ENCODE measurements at places on chromosomes 1 and 21. TPM values are rescaled to one million over a fixed set of nuclear protein-coding genes. Genes with fewer than 3 reads are reported as not detected.
A peak's percentile ranks its signal among the peaks of the same experiment; 100 is the strongest.

DNA sequence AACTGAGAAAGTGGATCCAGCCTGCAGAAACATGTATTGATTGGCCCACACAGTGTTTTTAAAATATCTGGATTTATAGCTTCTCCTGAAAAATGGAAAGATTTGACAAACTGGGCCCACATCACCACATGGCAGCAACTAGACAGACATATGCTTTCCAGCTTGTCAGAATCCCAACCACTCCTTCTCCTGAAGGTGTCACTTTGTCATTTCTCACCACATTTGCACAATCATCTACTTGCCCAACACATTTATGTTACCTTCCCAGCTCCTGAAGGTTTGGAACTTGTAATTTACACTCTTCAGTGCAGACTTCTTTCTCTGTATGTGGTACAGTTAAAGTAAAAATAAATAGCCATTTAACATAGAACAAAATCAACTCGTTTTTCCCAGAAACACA lies 126.1 kb upstream of the KIAA1614 start:
- H3K4me1 ChIP-seq: no peaks in the 10 kb centered on the region
- no peaks in the 10 kb centered on the region for H3K27me3 ChIP-seq
- H3K4me3 ChIP-seq: no peak overlapping the region
- H3K27ac ChIP-seq: no peak overlapping the region
- DNase-seq: no peak

GRCh38 chr1:158491316-158491715 lies 19.3 kb downstream of the OR10R2 start:
- H3K27ac ChIP-seq: no peak overlapping the region
- no peak for DNase-seq
- H3K4me1 ChIP-seq: no peaks in the 10 kb centered on the region

The CA6 gene
- total RNA-seq: 0.49 TPM

The HFM1 gene
- total RNA-seq: not detected

GRCh38 chr1:47709019-47709871 lies 271.4 kb downstream of the FOXD2 start:
- H3K27me3 ChIP-seq: peaks cover 20% of the 10 kb centered on the region
- DNase-seq: no peak
- no peak overlapping the region for H3K27ac ChIP-seq
- no peaks in the 10 kb centered on the region for H3K36me3 ChIP-seq

- H3K4me1 ChIP-seq: no peaks in the 10 kb centered on the region
- no peaks in the 10 kb centered on the region for H3K27me3 ChIP-seq
- no peak overlapping the region for H3K4me3 ChIP-seq
- H3K36me3 ChIP-seq: no peaks in the 10 kb centered on the region
Observed at GRCh38 chr1:68377098-68377497, 72.7 kb downstream of the RPE65 start.

- H3K27ac ChIP-seq: no peak overlapping the region
- H3K4me1 ChIP-seq: no peaks in the 10 kb centered on the region
- no peak for DNase-seq
- H3K36me3 ChIP-seq: no peaks in the 10 kb centered on the region
Observed at GRCh38 chr1:213249395-213249794, 198.4 kb downstream of the RPS6KC1 start.

The ADAMTS5 gene
- not detected for total RNA-seq

GRCh38 chr1:240610636-240611035 lies 1.3 kb downstream of the GREM2 start:
- H3K27me3 ChIP-seq: no peaks in the 10 kb centered on the region
- H3K4me1 ChIP-seq: peaks cover 16% of the 10 kb centered on the region
- no peak overlapping the region for H3K27ac ChIP-seq
- H3K4me3 ChIP-seq: no peak overlapping the region
- no peak for DNase-seq
- no peaks in the 10 kb centered on the region for H3K36me3 ChIP-seq

DNA sequence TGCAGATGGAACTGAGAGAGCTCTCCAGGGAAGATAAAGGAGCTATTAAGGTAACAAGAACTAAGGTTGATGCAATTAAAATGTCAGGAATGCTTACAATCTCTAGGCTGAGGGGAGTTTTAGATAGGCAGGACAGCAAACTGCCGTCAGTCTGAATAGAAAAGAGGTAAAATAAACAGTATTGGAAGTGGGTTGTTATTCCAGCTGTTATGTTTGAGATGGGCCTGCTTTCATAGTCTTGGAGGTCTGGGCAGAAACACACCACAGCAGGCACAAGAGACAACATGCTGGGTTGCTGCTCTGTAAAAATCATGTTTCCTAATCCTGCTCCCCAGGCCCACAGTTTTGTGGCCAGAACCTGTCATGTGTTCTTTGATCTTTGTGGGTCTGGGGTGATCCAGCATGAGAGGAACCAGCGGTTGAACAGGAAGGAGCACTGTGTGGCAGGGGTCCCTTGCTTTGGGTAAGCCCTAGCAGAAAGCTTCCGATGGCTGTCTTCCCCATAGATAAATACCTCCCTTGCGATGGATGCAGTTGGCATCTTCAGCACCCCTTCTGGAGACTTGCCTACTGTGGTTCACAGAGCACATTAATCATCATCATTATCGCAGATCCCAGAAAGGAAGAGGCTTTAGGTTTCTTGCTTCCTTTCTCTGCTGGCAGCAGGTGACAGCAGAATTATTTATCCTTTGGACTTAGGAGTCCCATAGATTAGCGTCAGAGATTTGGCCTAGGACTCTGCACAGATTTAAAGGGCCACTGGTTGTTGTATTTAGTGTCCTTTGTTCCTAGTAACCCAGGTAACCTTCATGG lies 97.1 kb downstream of the AK5 start:
- H3K27me3 ChIP-seq: no peaks in the 10 kb centered on the region
- no peak overlapping the region for H3K27ac ChIP-seq
- no peaks in the 10 kb centered on the region for H3K36me3 ChIP-seq
- DNase-seq: no peak

GRCh38 chr1:176786274-176786673 lies 323.3 kb downstream of the PAPPA2 start:
- H3K36me3 ChIP-seq: no peaks in the 10 kb centered on the region
- no peak for DNase-seq
- no peak overlapping the region for H3K27ac ChIP-seq
- no peaks in the 10 kb centered on the region for H3K4me1 ChIP-seq
- no peaks in the 10 kb centered on the region for H3K27me3 ChIP-seq
- H3K4me3 ChIP-seq: no peak overlapping the region

GRCh38 chr1:41810446-41810845 lies 108.3 kb downstream of the HIVEP3 start:
- H3K36me3 ChIP-seq: no peaks in the 10 kb centered on the region
- H3K27me3 ChIP-seq: no peaks in the 10 kb centered on the region
- peak; percentile 47 for DNase-seq
- H3K4me3 ChIP-seq: no peak overlapping the region
- H3K27ac ChIP-seq: no peak overlapping the region
- peaks cover 21% of the 10 kb centered on the region for H3K4me1 ChIP-seq

GRCh38 chr1:51708911-51709760 lies 92.2 kb downstream of the OSBPL9 start:
- H3K4me3 ChIP-seq: no peak overlapping the region
- no peaks in the 10 kb centered on the region for H3K4me1 ChIP-seq
- no peaks in the 10 kb centered on the region for H3K36me3 ChIP-seq
- no peak for DNase-seq

GRCh38 chr1:160205242-160206035 lies at the start of gene PEA15:
Gene PEA15 (plus strand): TSS chr1:160205384. CDS start chr1:160211545, 6,161 bp downstream.
- peak within 1 kb of the TSS; percentile 77 for H3K4me3 ChIP-seq
- H3K4me1 ChIP-seq: peaks cover 16% of the 10 kb centered on the region
- no peaks in the 10 kb centered on the region for H3K36me3 ChIP-seq
- DNase-seq: peak; percentile 45

DNA sequence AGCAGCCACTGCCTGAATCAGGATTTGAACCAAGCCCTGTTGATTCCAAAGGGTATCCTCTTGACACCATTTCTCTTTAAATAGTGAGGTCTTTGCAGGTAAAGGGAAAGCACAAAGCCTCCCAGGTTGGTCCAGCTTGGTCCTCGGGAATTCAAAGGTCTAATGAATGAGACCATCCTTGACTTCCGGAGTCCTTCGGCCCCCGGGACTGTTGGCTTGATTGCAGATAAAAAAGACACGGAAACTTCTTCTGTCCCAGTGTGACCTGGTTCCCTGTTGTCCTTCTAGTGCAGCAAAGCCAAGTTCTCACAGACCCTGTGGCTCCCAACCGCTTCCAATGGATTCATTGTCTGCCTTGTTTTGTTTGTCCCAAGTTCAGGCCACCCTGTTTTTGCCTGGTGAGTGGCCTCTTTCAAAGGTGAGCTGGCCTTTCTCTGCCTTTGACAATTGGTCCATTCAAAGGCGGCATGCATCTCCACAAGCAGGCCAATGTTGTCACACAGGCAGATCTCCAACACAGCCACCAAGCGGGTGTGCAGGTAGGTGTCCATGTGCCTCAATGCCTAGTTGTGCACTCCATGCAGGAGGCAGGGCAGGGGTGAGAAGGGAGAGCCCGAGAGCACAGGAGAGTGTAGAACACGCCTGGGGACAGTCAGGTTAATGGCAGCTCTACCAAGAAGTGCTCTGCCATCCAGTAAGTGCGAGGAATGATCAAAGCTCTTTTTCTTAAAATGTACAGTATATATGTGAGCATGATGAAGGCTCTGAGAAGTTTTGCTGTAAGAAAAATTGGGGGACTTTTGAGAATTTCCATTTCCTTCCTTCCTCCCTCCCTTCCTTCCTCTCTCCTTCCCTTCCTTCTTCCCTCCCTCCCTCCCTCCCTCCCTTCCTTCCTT lies 82.1 kb upstream of the ZBTB40 start:
- H3K4me3 ChIP-seq: no peak overlapping the region
- DNase-seq: no peak
- no peak overlapping the region for H3K27ac ChIP-seq
- no peaks in the 10 kb centered on the region for H3K4me1 ChIP-seq
- no peaks in the 10 kb centered on the region for H3K36me3 ChIP-seq
- no peaks in the 10 kb centered on the region for H3K27me3 ChIP-seq

DNA sequence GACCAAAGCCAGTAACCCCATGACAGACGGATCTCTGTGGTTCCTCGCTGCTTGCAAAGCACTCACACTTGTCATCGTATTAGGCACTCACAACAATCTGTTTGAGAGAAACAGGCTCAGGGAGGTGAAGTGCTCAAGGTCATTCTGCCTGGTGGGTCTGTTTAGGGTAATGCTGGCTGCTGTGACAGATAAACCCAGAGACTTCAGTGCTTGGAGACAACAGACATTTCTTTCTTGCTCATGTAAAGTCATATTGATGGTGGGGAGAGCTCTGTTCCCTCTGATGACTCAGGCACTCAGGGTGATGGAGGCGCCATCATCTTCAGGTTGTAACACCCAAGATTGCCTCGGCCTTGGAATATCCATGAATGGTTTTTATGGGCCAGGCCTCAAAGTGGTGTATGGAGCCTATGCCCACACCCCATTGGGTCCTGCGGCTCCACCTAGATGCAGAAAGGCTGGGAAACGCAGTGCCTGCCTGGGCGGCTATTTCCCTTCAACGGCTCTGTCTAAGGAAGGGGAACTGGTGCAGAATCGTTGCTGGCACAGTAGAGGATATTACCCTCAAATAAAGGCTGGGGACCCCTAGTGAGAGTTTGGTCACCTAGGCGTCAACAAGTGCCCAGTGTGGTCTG lies 71.6 kb upstream of the SELENON start:
- peaks cover 15% of the 10 kb centered on the region for H3K4me1 ChIP-seq
- H3K36me3 ChIP-seq: no peaks in the 10 kb centered on the region
- no peak overlapping the region for H3K27ac ChIP-seq
- no peak for DNase-seq
- no peaks in the 10 kb centered on the region for H3K27me3 ChIP-seq

GRCh38 chr1:201827321-201828216 lies 1.4 kb upstream of the IPO9 start:
- peaks cover 19% of the 10 kb centered on the region for H3K4me1 ChIP-seq
- no peak overlapping the region for H3K27ac ChIP-seq
- no peaks in the 10 kb centered on the region for H3K36me3 ChIP-seq

The GJA4 gene
- not detected for total RNA-seq

DNA sequence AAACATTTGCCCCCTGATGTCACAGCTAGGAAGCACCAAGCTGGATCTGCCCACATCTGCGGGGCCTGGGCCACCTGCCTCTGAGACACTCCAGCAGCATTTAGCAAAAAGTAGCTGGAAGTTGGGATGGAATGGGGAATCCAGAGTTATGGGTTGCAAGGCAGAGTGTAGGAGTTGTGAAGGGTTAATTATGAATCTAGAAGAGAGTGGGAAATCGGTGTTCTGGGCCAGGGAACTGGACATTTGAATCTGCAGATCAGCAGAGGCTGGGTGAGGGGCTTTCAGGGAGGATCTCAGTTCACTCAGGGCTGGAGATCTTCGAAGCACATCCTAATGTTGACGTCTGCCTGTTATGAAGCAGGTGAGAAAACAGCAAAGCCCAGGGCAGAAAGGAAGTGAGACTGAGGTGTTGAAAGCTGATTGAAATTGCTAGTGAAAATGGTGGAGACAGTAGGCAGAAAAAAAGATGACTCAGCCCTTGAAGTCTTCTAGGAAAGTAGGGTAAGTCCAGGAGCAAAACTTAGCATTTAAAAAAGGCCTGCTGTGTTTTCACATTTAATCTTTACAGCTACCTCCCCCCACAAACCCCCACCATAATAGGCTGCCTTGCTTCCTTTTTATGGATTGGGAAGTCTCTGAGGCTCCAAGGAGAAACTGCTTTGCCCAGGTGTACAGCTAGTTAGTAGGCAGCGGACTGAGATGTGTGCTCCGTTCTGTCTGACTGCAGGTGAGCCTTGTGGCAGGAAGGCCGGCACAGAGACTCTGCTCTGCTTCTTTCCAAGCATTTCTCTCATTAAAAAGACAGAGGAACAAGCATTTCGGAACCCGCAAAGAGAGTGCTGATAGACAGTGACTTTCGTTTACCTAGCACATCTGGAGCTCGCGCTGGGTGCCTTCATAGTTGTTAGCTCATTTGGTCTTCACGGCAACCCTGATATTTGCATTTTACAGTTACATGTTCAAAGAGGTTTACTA lies 7.2 kb downstream of the VANGL1 start:
- H3K27ac ChIP-seq: no peak overlapping the region
- no peak overlapping the region for H3K4me3 ChIP-seq
- no peaks in the 10 kb centered on the region for H3K36me3 ChIP-seq
- H3K27me3 ChIP-seq: no peaks in the 10 kb centered on the region

DNA sequence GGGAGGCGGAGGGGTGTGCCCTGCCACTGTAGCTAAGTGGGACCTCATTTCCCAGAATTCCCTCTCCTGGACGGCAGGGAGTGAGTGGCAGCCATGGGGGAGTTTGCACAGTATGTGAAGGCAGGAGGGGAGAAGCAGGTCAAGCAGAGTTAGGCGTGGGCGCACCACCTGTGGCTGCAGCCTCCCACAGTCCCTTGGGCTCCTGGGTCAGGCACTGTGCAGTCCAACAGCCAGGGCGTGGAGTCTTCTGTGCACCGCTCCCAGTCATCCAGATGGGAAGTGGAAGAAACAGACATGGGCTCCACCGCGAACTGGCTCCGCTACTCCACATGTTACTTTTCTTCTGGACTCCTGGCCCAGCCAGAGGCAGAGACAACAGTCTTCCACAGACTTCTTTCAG lies 85.4 kb upstream of the TIAM1 start:
- no peaks in the 10 kb centered on the region for H3K27me3 ChIP-seq
- H3K27ac ChIP-seq: no peak overlapping the region
- no peaks in the 10 kb centered on the region for H3K36me3 ChIP-seq
- H3K4me3 ChIP-seq: no peak overlapping the region
- no peaks in the 10 kb centered on the region for H3K4me1 ChIP-seq

The IL24 gene
- total RNA-seq: not detected
